OCI-LY7 (cell line): ENCODE measurements at places on chromosomes 6 and 20. TPM values are rescaled to one million over a fixed set of nuclear protein-coding genes. Genes with fewer than 3 reads are reported as not detected.
A peak's percentile ranks its signal among the peaks of the same experiment; 100 is the strongest.

DNA sequence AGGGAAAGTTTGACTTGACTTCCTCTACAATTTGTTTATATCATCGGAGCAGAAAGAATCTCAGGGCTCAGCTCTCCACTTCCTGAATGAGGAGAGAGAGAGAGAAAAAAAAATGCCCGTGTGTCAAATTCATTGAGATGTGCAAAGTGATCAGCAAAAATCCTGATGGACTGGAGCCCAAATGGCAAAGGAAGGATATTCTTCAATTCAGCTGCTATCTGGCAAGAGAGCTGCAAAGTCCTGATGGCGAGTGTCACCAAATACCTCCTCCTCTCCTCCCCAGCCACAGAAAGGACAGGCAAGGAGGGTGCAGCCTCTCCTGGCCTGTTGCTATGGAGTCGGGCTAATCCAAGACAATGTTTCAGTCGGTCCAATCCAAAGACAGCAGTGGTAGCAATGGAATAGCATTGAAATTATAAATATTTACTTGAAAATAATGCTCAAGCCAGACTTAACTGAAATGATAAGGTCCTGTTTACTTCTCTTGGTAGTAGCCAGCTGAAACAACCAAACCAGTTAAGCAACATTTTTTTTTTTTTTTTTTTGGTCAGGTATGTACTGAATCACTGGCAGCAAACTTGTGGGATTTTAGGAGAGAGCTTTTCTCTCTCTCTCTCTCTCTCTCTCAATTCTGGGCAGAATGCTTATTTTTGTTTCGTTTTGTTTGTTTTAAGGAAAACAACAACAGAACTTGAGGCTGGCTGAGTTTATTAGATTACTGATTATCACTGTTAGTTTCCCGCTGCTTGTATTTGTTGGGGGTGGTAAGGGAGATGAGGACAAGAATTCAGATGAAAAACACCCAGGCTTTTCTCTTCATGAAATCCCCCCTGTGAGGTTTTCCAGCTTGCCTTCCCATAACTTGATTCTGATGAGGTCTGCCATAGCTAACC lies 204.2 kb downstream of the BCAS1 start:
- peak; percentile 71 for DNase-seq

DNA sequence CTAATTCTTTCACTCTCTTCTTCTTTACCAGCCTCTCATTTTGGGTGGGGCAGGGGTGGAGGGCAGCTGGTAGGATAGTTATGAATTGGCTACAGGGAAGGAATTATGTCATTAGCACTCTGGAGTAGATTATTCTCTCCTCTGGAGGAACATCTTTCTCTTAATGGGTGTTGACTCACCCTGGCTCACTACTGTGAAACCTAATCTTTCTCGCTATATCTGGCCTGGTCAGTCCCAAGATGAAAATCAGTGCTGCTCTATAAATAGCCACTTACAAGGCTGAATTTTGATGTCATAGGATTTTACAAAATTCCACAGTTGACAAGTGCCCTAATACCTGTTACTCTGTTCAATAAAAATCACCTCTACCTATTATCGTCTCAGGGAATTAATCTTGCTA lies 151.3 kb downstream of the COL9A1 start:
- no peak for DNase-seq

- no peak for DNase-seq
Observed at GRCh38 chr20:57505979-57506378, 19.0 kb downstream of the CTCFL start.

DNA sequence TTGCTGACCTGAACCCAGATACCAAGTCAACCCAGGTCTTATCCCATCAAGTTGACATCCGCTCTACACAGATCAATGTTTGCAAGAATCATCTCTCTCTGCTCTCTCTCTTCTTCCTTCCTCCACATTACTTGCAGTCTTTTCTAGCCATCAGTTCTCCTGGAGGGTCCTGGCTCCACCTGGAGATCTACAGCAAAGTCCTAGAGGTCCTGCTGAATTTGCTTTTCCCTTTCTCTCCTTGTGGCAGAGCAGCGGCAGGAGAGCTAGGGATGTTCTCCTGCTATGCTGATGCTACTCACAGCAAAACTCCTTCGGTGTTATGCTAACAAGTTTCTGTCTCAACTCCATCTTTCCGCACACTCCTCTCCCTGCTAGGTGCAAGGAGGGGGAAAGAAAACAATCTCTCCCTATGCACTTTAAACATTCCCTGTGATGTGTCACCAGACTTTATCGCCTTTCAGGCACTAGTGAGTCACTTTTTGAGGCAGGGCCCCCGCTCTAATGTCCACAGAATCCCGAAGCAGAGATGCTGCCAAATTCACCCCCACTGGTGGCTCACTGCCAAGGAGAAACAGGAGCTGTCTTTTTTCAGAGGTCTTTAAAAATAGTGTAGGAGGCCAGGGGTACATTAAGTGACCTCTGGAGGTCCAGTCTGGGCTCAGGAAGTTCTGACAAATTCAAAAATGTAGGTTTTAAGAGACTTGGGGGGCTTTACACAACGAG lies 62.6 kb downstream of the FAM50B start:
- DNase-seq = no peak

DNA sequence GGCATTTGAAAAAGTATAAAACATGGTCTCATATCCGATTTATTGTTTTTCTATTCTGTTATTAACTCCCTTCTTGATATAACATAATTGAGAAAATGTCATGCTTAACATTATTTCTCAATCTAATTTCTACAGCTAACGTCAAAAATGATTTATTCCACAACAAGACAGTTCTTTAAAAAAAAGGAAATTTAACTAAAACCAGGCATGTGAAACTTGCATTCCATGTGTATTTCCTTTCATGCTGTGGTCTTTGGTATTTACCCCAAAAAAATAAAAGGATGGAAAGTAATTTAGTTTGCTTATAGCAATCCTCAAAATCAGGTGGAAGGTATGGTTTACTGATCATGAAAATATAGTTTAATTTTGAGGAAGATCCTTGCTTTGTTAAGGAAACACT lies 142.8 kb downstream of the COL21A1 start:
- no peak for DNase-seq

DNA sequence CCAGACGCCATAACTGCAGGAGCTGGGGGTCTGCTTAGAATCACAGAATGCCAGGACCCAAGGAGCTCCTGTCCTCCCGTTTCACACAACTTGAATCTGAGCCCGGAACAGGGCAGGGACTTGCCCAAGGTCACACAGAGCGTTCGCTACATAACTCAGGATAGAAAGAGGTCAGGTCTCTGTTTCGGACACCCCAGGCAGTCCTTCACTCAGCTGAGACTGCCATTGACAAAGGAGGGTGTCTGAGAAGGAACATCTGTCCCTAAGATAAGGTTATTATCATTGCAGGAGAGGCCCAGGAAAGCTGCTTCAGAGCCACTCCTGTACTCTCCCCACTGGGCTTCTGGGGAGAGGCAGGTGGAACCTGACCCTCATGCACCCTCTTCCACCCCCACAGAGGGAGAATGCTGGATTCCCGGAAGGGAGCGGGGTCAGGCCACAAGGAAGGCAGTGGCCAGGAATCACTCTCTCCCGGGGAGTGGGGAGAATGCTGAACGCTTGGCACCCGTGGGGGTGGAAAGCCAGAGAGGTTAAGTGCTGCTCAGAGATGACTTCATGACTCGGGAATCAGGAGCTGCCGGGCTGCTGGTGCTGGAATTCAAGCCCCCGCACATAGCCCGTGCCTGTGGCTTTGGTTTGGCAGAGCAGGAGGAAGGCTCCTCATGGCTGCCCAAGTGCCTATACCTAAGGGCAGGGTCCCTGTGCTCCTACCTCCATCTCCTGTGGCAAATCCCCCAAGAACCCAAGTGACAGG lies 10.7 kb downstream of the SDC4 start:
- DNase-seq = no peak

Gene RALGAPB
- total RNA-seq = 40.0 and 42.9 TPM in 2 replicates
